ENCODE measurements at places on chromosomes 12 and 14.

DNA sequence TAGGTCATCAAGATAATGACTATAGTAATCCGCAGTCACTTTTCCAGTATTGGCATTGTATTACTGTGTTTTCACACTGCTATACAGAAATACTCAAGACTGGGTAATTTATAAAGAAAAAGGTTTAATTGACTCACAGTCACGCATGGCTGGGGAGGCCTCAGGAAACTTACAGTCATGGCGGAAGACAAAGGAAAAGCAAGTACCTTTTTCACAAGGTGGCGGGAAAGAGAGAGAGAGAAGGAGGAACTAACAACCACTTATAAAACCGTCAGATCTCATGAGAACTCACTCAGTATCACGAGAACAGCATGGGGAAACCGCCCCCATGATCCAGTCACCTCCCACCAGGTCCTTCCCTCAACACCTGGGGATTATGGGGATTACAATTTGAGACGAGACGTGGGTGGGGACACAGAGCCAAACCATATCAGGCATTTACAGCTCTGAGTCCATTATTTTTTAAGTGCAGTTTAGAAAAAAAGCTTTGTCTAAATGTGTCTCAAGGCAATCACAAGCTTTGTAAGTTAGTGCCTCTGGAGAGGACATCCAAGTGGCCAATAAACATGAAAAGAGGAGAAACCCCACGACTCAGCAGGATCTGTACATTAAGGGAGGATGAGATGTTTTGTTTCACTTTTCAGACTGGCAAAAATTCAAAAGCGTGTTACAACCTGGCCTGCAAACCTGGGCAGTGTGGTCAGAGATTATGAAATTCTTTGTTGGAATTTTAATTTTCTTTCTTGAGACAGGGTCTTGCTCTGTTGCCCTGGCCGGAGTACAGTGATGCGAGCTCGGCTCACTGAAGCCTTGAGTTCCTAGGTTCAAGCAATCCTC lies 82.0 kb downstream of the DNAH10 start:
- no peak for DNase-seq

GRCh38 chr14:72539661-72540315 lies 354.1 kb downstream of the DPF3 start:
- DNase-seq, result no peak

GRCh38 chr14:94461526-94462218 lies 9.1 kb upstream of the SERPINA11 start:
- DNase-seq, result no peak

- peak; percentile 66 for DNase-seq
Observed at GRCh38 chr12:68521321-68521839, 89.3 kb upstream of the RAP1B start.

- DNase-seq, result no peak
Observed at GRCh38 chr12:105219261-105220028, 16.5 kb downstream of the APPL2 start.

- no peak for DNase-seq
Observed at GRCh38 chr12:66071549-66071948, 59.0 kb downstream of the LLPH start.

DNA sequence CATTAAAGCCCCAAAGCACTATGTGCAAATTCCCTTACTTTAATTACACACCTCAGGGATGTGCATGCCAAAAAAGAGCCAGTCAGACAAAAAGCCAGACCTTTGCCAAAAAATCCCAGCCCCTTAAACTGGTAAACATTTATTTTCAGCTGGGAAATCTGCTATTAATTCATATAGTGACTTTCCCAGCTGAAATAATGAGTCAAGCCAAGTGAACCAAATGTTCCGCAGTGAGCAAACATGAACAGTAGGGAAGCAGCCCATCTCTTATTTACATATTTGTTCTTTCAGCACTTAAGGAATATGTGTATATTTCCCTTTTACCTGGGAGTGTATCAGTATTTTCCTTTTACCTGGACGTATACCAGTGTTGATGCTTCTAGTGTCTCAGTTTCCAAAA lies 44.0 kb upstream of the OTX2 start:
- DNase-seq, result no peak

- no peak for DNase-seq
Observed at GRCh38 chr14:100118396-100119011, 40.9 kb downstream of the DEGS2 start.

- DNase-seq, result peak; percentile 21
Observed at GRCh38 chr12:54977155-54977554, 7.4 kb downstream of the TESPA1 start.

- no peak for DNase-seq
Observed at GRCh38 chr12:16531621-16532020, 74.3 kb downstream of the LMO3 start.

DNA sequence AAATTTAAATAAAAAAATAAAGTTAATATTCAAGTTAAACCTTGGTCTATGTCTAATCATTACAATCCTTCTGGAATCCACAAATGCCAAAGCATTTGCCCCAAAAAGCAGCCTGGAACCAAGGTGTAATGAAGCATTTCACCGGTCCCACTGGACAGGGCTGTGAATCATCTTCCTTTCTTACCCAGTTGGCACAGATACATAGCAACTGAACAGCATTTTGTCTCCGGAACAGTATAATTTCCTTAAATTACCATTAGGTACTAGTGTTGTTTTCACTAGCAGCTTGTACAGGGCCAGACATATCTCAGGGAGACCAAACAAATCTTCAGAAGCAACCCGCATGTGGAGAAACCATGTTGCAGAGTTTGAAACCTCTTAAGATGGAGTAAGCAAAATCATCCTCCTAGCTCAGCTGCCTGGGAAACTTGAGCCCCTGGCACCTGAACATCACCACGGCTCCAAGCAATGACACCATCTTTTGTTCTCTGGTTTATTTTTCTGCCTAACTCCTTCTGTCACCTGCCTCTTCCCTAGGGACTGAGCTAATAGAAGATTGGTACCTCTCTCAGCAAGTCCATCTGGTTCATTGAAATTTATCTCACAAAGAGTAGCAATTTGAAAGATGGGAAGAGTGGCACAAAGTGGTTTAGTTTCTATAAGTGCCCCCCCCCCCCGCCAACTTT lies 17.9 kb upstream of the MDM1 start:
- no peak for DNase-seq

DNA sequence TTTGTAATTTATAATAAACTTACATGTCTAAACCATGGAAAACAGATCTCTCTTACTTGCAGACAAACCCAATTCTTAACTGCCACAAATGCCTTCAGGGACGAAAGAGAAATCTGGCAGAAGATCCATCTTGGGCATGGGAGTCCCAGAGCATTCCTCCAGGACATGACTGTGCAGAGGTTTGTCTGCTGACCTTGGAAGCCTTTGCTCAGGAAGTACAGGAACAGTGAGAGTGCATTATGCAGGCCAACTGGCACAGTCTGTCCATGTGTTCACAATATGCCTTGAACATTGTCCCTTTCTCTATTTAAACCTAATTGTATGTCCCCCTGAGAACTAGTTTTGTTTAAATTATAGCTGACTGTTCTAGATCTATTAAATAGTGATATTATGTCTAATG lies 467.1 kb downstream of the ATP23 start:
- no peak for DNase-seq

- DNase-seq, result no peak
Observed at GRCh38 chr14:50242566-50243310, 11.4 kb upstream of the SOS2 start.

DNA sequence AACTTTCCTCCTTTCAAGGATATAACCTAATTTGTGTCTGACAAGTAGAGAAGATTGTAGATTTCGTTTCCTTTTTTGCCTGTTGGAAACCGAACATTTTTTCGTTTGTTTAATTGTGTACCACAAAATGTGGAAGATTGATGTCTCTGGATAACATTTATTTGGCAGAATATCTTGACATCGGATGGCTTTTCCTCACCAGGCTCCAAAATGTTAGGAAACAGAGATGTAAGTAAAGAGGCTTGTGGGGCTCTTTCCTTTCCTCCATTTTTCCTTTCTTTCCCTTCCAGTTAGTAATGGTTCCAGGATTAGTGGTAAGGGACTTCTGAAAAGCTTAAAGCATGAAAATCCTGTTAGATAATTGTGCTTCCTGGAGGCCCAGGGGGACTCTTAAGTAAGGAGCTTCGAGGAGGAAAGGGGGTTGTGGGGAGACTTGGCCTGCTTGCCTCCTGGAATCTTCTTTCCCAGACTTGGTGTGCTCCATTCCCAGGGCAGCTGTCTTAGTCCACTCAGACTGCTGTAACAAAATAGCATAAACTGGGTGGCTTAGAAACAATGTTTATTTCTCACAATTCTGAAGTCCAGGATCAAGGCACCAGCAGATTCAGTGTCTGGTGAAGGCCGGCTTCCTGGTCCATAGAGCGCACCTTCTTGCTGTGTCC lies 243.1 kb upstream of the PWP1 start:
- DNase-seq, result no peak

GRCh38 chr14:22535126-22535525 lies 53.9 kb downstream of the DAD1 start:
- DNase-seq, result no peak

GRCh38 chr12:12807970-12808702 lies 5.0 kb upstream of the DDX47 start:
- no peak for DNase-seq

- no peak for DNase-seq
Observed at GRCh38 chr14:48582938-48583337, 907.5 kb upstream of the MDGA2 start.

DNA sequence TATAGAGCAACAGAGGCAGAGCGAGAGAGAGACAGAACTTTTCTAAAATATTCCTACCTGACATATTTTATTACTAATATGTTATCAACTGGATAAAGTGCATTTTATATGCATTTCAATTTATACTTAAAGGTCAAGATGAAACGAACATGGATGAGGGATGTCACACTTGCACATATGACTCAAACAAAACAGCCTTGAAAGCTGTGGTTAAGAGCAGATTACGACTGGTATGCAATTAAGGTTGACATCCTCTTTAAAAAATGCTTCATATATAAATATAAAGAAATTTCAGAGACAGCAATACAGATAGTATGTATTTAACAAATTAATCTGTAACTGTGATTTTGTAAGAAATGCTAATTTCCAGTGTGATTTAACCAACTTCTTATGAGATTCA lies 52.5 kb downstream of the LMO3 start:
- no peak for DNase-seq

DNA sequence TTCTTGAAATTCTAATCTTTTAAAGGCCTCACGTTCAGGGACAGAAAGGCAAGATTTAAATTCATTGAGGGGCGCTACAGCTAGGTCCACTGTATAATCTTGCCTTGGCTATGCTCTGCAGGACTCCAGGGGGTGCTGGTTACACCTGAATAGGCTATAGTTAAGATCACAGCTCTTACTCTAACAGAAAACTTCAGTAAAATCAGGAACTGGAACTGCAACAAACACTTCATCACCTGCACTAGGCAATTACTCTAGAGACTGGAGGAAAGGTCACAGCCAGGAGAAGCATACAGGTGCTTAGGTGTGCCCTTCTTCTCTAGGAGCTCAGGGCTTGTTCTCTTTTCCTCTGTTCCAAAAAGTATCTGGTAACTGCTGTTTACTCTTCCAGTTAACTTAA lies 20.9 kb downstream of the SLCO1C1 start:
- no peak for DNase-seq

DNA sequence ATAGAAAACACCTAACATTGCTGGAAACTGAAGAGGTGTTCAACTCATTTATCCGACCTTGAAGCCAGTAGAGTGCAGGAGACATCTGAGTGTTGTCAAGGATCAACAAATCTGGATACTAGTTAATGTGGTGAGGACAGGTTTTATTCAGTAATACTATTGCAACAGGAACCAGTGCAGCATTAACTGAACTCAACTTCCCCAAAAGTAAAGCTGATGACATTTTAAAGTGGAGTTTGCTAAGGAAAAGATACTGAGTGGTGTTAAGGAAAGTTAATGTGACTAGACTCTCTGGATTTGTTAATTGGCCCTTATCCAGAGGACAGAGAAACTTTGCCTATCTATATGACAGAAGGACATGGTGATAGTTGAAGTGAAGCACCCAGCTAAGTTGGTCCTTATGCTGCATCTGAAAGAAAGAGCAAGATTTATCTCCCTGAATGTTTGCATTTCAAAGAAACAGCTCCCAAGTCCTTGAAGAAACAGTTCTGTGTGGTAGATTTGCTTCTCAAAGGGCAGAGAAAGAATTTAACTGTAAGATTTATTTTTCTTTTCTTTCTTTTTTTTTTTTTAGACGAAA lies 1.2 kb upstream of the CLEC7A start:
- no peak for DNase-seq

DNA sequence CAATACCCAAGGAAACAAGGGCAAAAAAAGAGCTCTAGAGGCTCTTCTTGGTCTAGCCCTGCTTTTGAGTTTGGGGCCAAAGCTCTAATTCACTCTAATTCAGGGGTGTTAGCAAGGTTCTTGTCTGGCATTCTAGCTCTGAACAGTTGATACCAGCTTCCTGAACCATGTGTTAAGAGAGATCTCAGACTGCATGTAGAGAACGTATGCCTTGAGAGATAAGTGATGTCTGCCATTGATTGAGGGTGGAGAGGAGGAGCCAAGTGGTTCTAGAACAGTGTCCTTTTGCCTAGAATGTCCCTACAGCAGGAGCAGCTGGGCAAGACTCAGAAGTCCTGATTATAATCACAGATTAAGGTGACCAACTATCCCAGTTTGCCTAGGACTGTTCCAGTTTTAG lies 18.2 kb upstream of the POC1B start:
- DNase-seq, result no peak

DNA sequence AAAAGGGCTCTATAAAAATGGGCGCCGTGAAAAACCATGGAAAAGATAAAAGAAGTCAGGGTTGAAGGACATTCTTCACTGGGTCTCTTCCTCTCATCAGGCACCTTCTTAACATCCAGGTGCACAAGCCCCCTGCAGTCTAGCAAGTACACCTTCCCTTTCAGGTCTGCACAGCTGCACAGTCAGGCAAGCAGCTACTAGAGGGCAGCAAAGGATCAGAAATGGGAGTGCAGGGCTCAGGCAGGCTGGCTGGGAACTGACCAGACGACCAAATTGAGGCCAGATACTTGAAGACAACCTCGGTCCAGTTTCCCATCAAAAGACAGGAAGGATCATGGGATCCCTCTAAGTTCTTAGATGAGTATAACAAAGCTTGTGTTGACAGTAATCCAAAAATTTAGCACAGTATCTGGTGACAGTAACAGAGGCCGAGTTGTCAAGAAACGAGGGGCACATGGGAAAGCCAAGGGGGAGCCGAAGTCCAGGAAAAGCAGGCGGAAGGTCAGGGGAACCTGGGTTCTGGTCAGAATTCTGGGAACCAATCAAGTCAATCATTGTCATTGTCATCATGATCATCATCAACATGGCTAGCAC lies 10.1 kb upstream of the GRIP1 start:
- DNase-seq, result no peak

DNA sequence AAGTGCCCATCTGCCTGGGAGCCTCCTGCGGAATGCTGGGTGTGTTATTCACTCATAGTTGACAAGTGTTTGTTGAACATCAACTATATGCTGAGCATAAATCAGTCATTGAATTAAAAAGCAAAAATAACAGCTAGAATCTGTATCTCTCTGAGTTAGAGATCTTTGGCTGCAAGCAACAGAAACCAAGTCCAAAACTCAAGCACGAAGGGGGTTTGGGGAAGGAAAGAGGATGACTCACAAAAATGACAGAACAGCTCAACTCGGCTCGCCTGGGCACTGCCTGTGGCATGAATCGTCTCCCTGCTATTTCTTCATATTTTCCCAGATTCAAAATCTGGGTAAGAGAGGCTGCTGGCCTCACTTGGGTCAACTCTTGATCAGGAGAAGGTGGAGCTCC lies 72.6 kb upstream of the NCOR2 start:
- DNase-seq, result no peak

- DNase-seq, result no peak
Observed at GRCh38 chr14:72928872-72929271, 2.6 kb downstream of the DCAF4 start.

GRCh38 chr12:95390932-95391331 lies 83.0 kb upstream of the METAP2 start:
- DNase-seq, result no peak

- no peak for DNase-seq
Observed at GRCh38 chr12:105915997-105916759, 222.6 kb downstream of the NUAK1 start.
